IMR-90 (cell line): ENCODE measurements at places on chromosomes 7 and 10.

DNA sequence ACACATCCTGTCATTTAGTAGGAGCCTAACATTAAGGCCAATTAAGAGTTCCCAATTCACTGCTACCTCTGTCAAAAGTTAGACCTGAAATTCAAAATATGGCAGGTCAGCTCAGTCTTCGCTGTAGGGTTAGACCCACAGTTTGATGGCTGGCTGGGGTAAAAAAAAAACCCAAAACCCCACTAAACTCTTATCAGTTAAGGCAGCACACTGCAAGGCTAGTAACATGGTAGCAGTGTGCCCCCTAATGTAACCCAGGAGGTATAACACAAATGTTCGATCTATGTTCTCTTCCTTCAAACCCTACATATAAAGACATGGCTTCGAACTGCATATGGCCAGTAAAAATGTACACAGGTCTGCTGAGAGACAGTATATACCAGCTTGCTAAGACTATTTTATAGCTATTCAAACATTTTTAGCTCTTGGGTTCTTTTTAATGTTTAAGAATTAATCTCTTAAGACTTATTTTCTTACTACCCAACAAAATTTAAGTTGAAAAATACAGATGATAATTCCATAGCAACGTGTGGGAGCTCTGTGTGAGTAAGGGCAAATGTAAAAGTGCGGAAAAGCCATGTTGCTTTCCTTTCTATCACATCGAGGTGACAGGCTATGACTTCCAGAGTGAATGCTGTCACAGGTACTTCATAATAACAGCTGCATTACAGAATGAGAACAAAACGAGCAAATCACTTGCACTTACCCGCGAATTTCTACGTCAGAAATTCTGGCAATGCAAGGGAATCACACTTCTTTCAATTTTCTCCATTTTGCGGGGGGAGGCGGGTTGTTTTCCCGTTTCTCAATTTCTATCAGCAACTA is 168.4 kb upstream of the IMMP2L start:
- peak; percentile 47 for DNase-seq

DNA sequence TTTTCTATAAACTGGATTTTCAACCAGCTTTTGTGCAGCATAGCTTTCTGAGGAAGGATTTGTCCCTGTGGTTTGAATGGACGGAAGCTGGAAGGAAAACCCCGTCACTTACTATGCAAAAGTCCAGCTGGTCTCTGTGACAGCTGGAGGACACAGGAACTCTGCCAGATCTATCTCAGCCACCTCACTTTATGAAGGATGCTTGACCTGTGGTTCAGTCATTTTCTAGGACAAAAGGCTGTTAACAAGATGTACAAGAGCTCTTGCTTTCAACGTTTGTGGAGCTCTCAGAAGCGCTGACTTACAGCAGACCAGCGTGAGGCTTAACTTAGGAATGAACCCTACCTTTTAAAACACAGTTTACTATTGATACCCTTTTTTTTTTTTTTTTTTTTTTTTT is 90.8 kb downstream of the CREM start:
- DNase-seq: no peak

GRCh38 chr10:17671307-17671706 is 27.4 kb downstream of the STAM start:
- DNase-seq: no peak

DNA sequence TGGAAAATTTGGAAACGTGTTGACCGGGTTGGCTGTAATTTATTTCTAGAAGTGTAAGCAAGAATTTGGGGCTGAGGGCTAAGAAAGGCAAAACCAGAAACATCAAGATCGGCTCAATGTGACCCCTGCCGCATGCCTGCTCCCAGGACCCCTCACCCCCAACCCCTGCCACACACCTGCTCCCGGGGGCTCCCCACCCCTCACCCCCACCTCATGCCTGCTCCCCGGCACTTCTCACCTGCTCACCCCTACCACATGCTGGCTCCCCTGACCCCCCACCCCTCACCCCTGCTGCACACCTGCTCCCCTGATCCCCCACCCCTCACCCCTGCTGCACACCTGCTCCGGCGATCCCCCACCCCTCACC is 19.0 kb upstream of the CFAP46 start:
- no peak for DNase-seq

DNA sequence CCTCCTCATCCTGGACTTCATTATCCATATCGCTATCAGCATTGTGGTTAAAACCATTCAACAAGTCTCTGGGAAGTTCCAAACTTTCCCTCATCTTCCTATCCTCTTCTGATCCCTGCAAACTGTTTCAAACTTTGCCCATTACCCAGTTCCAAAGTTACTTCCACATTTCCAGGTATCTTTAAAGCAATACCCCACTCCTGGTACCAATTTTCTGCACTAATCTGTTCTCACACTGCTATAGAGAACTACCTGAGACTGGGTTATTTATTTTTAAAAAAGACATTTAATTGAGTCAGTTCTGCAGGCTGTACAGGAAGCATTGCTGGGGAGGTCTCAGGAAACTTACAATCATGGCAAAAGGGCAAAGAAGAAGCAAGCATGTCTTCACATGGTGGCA is 147.3 kb downstream of the ARL4A start:
- DNase-seq: no peak

- DNase-seq: no peak
Observed at GRCh38 chr7:7504910-7505704, 30.6 kb downstream of the COL28A1 start.

DNA sequence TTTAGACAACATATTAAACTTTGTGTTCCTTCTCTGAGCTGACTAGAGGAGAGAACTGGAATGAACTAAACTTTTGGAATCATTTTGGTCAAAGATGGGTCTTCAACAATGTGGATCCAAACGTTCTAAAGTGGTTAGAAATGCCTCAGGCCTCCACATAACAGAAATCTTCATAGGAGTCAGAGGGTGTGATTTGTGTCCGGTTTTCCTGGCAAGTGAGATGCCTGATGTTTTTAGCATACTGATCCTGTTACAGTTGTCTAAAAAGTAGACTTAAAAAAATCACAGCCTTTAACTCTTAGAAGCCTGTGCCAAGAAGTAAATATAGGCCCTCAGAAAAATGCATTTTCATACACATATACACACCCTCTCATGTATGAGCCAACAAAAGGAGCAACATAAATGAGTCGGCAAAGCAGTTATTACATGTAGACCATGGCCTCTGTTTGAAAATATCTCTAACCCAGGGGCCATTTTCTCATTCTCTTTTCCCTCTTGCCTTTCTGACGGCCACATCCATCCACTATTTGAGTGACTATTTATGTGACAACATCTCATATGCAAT is 64.5 kb downstream of the ST7 start:
- peak; percentile 48 for DNase-seq

DNA sequence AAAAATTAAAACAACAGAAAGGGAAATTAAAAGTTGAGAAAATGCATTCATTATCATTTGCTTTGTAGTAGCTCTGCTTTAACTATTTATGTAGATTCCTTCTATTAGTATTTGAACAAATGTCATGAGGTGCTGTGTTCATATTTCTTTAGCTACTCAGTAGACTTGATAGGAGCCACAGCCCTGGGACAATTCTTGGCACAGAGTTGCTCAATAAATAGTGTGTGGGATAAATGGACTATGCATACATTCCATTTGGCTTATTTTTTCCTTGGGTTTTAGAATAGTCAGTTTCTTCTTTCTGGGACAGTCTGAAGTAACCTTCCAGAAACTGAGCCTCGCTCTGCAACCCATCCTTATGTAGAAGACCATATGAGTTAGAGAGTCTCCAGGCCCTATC is 13.4 kb downstream of the RPP30 start:
- DNase-seq: peak; percentile 85

DNA sequence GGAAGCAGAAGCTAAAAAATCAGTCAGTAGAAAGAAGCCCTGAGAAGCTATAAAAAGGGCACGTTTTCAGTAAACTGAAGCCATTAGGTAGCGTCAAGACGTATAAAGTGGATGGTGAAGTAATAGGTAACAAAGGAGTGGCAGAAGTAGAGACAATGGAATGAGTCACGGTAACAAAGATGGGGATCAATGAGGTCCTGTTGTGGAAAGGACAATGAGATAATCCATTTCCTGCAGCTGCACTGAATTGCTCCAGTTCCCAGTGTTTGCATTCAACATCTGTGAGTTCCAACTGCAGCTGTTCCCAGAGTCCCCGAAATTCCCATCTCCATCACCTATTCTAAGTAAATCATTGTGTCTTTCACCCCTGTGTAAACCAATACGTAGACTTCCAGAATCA is 4.8 kb upstream of the HYCC1 start:
- DNase-seq: peak; percentile 36

DNA sequence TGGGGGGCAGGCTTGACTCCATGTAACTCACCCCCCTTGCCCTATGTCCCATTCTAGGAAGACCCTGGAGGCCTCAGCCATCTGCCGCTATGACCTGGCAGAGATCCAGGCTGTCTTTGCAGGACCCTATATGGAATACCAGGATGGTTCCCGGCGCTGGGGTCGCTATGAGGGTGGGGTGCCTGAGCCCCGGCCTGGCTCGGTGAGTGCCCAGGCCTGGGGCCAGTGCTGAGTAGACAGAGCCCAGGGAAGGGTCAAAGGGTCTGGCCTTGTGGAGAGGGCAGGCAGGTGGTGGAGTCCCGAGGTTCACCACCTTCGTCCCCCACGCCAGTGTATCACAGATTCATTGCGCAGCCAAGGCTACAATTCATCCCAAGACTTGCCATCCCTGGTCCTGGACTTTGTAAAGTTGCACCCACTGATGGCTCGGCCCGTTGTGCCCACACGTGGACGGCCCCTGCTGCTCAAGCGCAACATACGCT is 7.5 kb downstream of the MRPL43 start:
- DNase-seq: no peak

DNA sequence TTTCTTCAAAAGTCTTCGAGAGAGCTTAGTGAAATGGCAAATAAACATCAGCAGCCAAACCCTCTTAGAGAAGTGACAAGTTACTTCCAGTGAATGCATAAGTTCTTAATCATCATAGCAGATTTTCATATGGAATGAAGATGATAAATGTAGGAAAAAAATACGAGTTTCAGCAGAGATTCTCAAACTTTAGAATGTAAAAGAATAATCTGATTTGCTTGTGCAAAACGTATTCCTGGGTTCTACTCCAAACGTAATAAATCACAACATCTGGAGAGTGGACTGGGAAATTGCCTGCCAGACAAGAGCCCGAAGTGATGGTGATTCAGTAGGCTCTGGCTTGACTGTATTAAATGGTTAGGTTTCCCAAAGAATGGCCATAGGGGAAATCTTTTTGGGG is 62.2 kb downstream of the AKR1E2 start:
- DNase-seq: no peak

DNA sequence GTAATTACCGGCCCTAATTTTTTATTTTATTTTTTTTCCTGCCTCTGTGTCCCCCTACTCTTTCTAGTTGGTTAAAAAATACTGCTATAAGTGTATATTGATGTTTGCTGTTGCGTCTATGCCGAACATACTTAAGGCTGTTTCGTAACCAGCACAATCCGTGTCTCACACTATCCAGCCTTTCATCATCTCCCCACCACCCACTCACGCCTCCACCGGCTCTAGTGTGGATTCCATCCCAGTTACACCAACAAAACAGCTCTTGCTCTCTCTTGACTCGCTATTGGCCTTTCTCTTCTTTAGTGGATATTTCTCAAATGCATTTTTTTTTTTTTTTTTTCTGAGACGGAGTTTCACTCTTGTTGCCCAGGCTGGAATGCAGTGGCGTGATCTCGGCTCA is 70.1 kb upstream of the CAMK1D start:
- peak; percentile 60 for DNase-seq

- no peak for DNase-seq
Observed at GRCh38 chr10:114544045-114544659, 113.9 kb downstream of the ABLIM1 start.

- DNase-seq: peak; percentile 94
Observed at GRCh38 chr7:102874166-102874829, 38.5 kb upstream of the LRRC17 start.

GRCh38 chr10:101032637-101033224 is 1.7 kb downstream of the SFXN3 start:
- peak; percentile 91 for DNase-seq

DNA sequence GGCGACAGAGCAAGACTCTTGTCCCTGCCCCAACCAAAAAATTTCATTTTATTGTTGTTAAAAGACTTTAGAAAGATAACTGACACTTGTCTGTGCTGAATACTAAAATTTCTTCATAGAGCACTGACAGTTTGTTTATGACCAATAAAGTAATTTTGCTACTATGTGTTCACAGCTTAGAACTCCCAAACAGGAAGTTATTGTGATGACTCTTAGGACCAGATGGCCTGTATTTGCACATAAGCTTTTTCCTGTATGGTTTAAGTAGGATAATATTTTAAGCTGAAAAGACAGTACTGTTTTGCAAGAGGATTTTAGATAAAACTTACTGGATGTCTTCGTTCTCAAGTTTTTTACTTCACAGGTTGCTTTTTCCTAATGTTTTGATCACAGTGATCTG is 80.7 kb downstream of the MMRN2 start:
- peak; percentile 79 for DNase-seq

DNA sequence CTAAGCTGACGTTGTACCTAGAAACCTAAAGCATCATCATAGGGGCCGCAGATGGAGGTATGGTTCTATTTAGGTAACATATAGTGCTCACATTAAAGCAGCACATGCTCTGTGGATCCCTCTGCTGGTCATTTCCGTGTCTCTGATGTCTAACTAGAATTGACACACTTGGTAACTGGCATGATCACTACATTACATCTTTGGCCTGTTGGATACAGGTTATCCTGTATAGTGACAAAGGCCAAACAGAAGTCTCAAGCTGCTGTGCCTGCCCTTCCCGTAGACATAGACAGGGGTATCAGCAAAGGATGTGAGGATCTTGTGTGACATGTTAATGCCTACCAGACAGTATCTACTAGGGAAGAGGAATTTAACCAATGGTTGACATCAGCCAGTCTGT is 51.2 kb downstream of the KIF5B start:
- DNase-seq: peak; percentile 53

DNA sequence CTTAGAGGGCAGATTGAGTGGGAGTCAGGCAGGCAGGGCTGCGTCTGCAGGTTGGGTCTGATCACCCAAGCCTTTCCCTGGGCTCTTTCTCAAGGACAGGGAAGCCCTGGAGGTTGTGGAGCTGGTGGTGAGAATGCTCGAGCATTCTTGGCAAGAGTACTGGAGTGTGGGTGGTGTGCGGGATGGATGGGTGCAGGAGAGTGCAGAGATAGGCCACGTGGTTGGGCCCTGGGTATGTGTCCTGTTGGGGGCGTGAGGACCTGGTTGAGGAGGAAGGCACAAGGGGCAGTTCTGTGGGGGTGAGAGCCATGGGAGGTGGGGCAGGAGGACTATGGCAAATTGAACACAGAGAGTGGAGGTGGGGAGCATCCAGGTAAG is 135.9 kb downstream of the PTPN20 start:
- no peak for DNase-seq

- DNase-seq: no peak
Observed at GRCh38 chr7:37832194-37832593, 16.2 kb upstream of the NME8 start.

DNA sequence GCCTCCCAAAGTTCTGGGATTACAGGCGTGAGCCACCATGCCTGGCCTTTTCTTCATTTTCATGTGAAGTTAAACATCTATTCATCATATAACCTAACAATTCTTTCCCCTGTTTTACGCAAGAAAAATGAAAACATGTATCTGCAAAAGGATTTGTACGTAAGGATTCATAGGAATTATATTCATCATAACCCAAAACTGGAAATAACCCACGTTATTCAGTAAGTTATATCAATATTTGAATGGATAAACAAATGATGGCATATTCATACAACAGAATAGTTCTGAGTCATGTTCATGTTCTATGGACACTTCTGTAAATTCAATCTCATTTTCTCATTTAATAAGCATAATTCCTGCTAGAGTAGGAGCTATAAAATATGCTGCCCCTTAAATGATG is 35.2 kb upstream of the CAV2 start:
- peak; percentile 80 for DNase-seq

GRCh38 chr7:36734731-36735130 is 10.4 kb upstream of the AOAH start:
- no peak for DNase-seq

- peak; percentile 12 for DNase-seq
Observed at GRCh38 chr10:111128331-111129180, 51.7 kb downstream of the ADRA2A start.
